CD8-positive, alpha-beta memory T cell (primary cell): ENCODE measurements at places on chromosomes 7 and 10. TPM values are rescaled to one million over a fixed set of nuclear protein-coding genes. Genes with fewer than 3 reads are reported as not detected.

VIPR2 gene
- 0.15 TPM for total RNA-seq

SORCS1 gene
- total RNA-seq, result not detected

HTR5A gene
- not detected for total RNA-seq

IDI2 gene
- total RNA-seq, result not detected

CH25H gene
- not detected for total RNA-seq

FBXL13 gene
- 0.66 TPM for total RNA-seq

RET gene
- total RNA-seq, result not detected

TAF5 gene
- 10.9 TPM for total RNA-seq

IMMP2L gene
- total RNA-seq, result 13.7 TPM

UPK3B gene
- 0.42 TPM for total RNA-seq

NCF1 gene
- total RNA-seq, result 0.92 TPM
